ENCODE measurements at places on chromosomes 2 and 18.

DNA sequence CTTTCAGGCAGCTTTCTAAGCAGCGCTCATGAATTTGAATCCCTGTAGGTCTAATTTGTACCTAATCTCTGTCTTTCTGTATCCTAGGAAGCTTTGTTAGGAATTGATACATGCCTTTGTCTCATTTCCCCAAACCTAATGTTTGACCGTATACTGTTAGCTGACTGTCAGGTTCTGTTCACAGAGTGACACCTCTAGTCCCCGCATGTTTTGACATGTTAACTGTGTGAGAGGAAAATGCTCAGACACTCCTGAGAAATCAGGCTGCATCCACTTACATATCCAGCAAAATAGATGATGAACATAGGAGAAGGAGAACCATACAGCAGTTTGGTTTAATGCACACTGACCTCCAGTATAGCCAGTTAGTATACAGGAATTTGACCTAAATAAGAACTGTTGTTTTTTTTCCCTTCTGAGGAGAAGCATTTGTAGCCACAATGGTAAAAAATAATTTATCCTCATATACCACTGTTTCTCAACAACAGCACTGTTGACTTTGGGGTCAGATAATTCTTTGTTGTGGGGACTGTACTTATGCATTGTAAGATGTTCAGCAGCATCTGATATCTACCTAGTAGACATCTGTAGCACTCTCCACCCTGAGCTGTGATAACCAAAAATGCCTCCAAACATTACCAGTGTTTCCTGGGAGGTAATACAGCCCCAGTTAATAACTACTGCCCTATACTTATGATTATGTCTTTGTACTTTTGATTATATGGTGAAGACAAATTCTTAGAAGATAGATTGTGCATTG, 130.9 kb downstream of the NCOA1 start:
- peaks cover 1% of the 10 kb centered on the region for H3K27me3 ChIP-seq
- H3K4me3 ChIP-seq, result no peak overlapping the region
- no peaks in the 10 kb centered on the region for H3K36me3 ChIP-seq
- H3K4me1 ChIP-seq, result peaks cover 4% of the 10 kb centered on the region
- DNase-seq, result no peak

- H3K36me3 ChIP-seq, result no peaks in the 10 kb centered on the region
- no peak for DNase-seq
- H3K27ac ChIP-seq, result no peak overlapping the region
- H3K4me1 ChIP-seq, result no peaks in the 10 kb centered on the region
- no peaks in the 10 kb centered on the region for H3K27me3 ChIP-seq
- no peak overlapping the region for H3K4me3 ChIP-seq
Observed at GRCh38 chr18:30713299-30713698, 329.2 kb downstream of the DSC3 start.

- H3K4me3 ChIP-seq, result no peak overlapping the region
- no peak overlapping the region for H3K27ac ChIP-seq
- no peaks in the 10 kb centered on the region for H3K4me1 ChIP-seq
- no peak for DNase-seq
Observed at GRCh38 chr2:202703091-202703490, 68.3 kb downstream of the FAM117B start.

GRCh38 chr2:17573804-17574175, 33.3 kb downstream of the VSNL1 start:
- no peak for DNase-seq
- H3K27ac ChIP-seq, result no peak overlapping the region
- no peak overlapping the region for H3K4me3 ChIP-seq
- no peaks in the 10 kb centered on the region for H3K36me3 ChIP-seq
- H3K4me1 ChIP-seq, result no peaks in the 10 kb centered on the region

- H3K36me3 ChIP-seq, result peaks cover 5% of the 10 kb centered on the region
- no peaks in the 10 kb centered on the region for H3K4me1 ChIP-seq
- DNase-seq, result no peak
- no peak overlapping the region for H3K4me3 ChIP-seq
- no peak overlapping the region for H3K27ac ChIP-seq
Observed at GRCh38 chr2:26562811-26563645, 78.1 kb downstream of the CIB4 start.

Measured in endothelial cell (in vitro differentiated cells).